A549 treated with DMSO at 1 μM for 4 hours (cell line): ENCODE measurements at places on chromosomes 2 and 18. TPM values are rescaled to one million over a fixed set of nuclear protein-coding genes. Genes with fewer than 3 reads are reported as not detected.

Gene OTOS
- 0.21 TPM in 1 of 5 replicates, not detected in the others for total RNA-seq

Gene AOX1
- total RNA-seq = 2.9 to 4.8 TPM (median 3.3 TPM) in 5 replicates

Gene LINC00305
- not detected in 5 replicates for total RNA-seq

Gene CAPN14
- total RNA-seq = 0.03 to 0.07 TPM (median 0.05 TPM) in 4 of 5 replicates, not detected in the other

Gene LCT
- total RNA-seq = 0.02 to 0.06 TPM (median 0.02 TPM) in 5 replicates

Gene MC5R
- total RNA-seq = not detected in 5 replicates

Gene TIGD1
- total RNA-seq = 4.7 to 5.9 TPM (median 5.4 TPM) in 5 replicates

Gene MTCL1
- total RNA-seq = 55.2 to 70.3 TPM (median 61.6 TPM) in 5 replicates

Gene LAMA1
- total RNA-seq = 0.06 to 0.31 TPM (median 0.11 TPM) in 5 replicates

Gene ZSWIM2
- total RNA-seq = not detected in 5 replicates

Gene SRBD1
- 8.0 to 10.0 TPM (median 9.2 TPM) in 5 replicates for total RNA-seq

Gene TYMS
- total RNA-seq = 164 to 184 TPM (median 178 TPM) in 5 replicates

Gene IGFBP5
- 0.15 to 0.25 TPM (median 0.24 TPM) in 5 replicates for total RNA-seq

Gene SERPINB4
- total RNA-seq = 0.12 to 0.28 TPM (median 0.18 TPM) in 5 replicates

Gene KCNIP3
- 0.89 to 2.1 TPM (median 1.6 TPM) in 5 replicates for total RNA-seq

Gene FAM117B
- total RNA-seq = 2.3 to 3.2 TPM (median 2.8 TPM) in 5 replicates

Gene SPP2
- total RNA-seq = not detected in 5 replicates

Gene TMEM198
- 0.54 to 1.3 TPM (median 0.95 TPM) in 5 replicates for total RNA-seq

Gene ALPI
- total RNA-seq = 0.02 TPM in 1 of 5 replicates, not detected in the others

Gene NGEF
- 16.1 to 20.4 TPM (median 16.8 TPM) in 5 replicates for total RNA-seq

Gene INHA
- 0.38 to 0.57 TPM (median 0.52 TPM) in 5 replicates for total RNA-seq

Gene SPHKAP
- not detected in 5 replicates for total RNA-seq

Gene SLC5A7
- not detected in 5 replicates for total RNA-seq

Gene STK11IP
- 15.2 to 21.1 TPM (median 19.5 TPM) in 5 replicates for total RNA-seq

Gene UGT1A9
- total RNA-seq = 3.7 to 6.5 TPM (median 4.9 TPM) in 5 replicates

Gene SMAD2
- 60.5 to 79.9 TPM (median 74.5 TPM) in 5 replicates for total RNA-seq

Gene GPAT2
- not detected in 5 replicates for total RNA-seq

Gene ADGRF3
- total RNA-seq = 0.03 to 0.13 TPM (median 0.10 TPM) in 5 replicates

Gene IL1RL2
- total RNA-seq = not detected in 5 replicates

Gene CFC1B
- total RNA-seq = not detected in 5 replicates

Gene IGFBP2
- 66.1 to 77.6 TPM (median 74.9 TPM) in 5 replicates for total RNA-seq

Gene LRATD1
- 0.03 to 0.07 TPM in 2 of 5 replicates, not detected in the others for total RNA-seq

Gene PARD6G
- 1.8 to 3.3 TPM (median 3.1 TPM) in 5 replicates for total RNA-seq

Gene CROCC2
- total RNA-seq = not detected in 5 replicates

Gene SOCS6
- total RNA-seq = 25.9 to 37.4 TPM (median 32.4 TPM) in 5 replicates

Gene LYPD6B
- not detected in 5 replicates for total RNA-seq

Gene DSG4
- 0.02 TPM in 1 of 5 replicates, not detected in the others for total RNA-seq

Gene QPCT
- total RNA-seq = 17.5 to 21.3 TPM (median 18.6 TPM) in 5 replicates
